Stimulated activated CD4-positive, alpha-beta T cell treated with anti-CD3 and anti-CD28 coated beads, TNF-alpha, amount 100 ng/mL, for 1 hour (primary cell): ENCODE measurements at places on chromosomes 5 and 9.

DNA sequence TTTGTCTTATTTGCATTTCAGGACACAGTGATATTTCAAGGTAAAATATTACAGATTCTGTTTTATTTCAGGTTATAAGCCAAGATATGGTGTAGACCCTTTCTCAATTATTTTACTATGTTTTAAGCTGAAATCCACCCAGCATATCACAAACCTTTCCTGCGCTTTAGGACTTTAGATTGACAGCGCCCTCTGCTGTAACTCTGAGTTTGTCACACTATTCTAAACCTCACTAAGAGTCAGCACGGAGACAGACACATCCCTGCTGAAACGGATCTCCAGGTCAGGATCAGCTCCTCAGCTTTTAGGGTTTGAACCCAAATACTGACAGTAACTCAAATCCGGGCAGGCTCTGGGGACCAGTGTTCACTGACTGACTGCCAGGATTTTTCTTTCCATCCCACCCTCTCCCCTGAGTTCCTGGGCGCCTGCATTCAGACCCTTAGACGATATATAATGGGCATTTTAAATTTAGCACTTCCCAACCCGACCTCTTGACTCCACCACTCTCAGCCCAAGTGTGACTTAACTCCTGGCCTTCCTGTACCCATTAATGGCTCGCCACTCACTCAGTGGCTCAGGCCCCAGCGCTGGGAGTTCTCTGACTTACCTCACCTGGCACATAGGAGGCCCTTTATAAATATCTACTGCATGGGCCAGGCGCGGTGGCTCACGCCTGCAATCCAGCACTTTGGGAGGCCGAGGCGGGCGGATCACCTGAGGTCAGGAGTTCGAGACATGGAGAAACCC lies 33.5 kb downstream of the TLX3 start:
- DNase-seq, result no peak

- no peak for DNase-seq
These were observed 1.5 kb downstream of the LCN10 start for GRCh38 chr9:136740971-136741882.

DNA sequence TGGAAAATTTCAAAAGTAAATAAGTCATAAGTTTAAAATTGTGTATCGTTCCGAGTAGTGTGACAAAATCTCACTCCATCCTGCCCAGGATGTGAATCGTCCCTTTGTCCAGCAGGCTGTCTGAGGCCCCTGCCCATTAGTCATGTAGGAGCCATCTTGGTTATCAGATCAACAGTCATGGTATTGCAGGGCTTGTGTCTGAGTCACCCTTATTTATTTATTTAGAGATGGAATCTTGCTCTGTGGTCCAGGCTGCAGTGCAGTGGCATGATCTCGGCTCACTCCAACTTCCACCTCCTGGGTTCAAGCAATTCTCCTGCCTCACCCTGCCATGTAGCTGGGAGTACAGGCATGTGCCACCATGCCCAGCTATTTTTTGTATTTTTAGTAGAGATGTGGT lies 30.2 kb downstream of the ITGA2 start:
- DNase-seq, result no peak

- DNase-seq, result no peak
These were observed 2.5 kb upstream of the CMBL start for GRCh38 chr5:10310066-10310779.

- no peak for DNase-seq
These were observed 4.5 kb upstream of the MSMP start for GRCh38 chr9:35758475-35759050.

DNA sequence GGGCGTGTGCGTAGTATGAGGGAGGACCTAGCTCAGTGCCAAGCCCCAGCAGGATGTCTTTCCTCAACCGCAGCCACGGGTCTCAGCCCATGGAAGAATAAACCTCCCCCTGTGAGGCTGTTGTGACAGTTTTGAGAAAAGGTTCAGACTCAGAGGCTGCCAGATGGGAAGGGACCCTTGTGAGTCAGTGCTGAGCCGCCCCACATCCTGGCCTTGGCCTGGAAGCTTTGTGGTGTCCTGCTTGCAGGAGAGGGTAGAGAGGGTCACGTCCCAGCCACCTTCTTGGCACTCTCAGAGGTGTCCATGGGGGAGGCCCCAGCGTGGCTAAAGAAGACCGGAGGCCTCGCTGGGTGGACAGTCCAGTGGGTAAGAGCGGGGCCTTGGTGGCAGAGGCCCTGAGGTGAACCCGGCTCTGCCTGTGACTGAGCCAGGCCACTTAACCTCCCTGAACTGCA lies 2.8 kb downstream of the GRHPR start:
- DNase-seq, result no peak

- no peak for DNase-seq
These were observed 19.9 kb downstream of the ADCY2 start for GRCh38 chr5:7415587-7416535.

DNA sequence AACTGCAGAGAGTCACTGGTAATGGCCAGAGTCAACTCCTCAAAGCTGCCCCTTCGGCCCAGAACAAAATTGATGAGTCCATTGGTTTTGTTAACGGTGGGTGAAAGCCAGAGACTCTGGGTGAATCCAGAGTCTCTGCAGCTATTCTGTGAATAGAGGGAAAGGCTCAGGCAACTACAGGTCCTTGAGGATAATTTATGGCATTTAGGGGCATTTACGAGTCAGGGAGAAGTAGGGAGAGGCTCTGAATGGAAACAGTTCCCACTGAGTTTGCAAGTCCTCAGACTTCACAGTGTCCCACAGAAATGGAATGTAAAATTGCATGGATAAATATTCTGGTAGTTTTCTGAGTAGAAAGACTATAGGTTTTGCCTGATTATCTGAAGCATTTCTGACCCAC lies 257.8 kb downstream of the SEC61B start:
- DNase-seq, result no peak
